Left ventricle myocardium superior (tissue), 1 donor: ENCODE measurements at places on chromosomes 11 and 22.

GRCh38 chr22:28629420-28630176 is 50.0 kb downstream of the TTC28 start:
- no peak for DNase-seq

- DNase-seq: peak; percentile 94
Observed at GRCh38 chr22:46071451-46072109, 78.7 kb upstream of the PPARA start.

DNA sequence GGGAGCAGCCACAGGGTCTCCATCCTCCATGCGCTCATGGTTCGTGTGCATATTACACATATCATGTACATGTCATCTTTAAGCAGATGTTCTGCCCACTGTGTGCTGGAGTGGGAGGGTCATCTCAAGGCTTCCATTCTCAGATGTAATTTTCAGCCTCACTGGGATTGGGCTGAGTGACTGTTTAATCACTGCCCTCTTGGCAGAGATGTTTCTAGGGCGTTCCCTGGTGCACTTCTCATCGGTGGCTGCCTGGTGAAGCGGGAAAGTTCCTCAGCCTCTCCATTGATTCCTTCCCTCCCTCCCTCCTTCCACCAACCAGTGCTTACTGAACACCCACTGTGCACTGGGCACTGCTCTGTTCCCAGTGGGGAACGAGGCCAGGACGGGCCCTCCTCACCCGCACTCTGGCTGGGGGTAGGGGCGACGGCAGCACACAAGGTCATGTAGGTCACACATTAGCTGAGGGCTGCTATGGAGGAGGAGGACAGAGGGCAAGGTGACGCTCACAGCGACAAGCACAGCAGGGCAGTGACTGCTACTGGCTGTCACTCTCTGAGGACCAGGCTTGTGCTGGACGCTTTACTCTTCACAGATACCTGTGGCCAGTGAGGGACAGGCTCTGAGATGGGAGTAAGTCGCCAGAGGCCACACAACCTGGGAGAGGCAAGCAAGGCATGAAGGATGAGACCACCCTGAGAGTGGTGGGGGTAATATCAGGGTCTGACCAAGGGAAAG is 22.9 kb downstream of the GNAZ start:
- DNase-seq: no peak

DNA sequence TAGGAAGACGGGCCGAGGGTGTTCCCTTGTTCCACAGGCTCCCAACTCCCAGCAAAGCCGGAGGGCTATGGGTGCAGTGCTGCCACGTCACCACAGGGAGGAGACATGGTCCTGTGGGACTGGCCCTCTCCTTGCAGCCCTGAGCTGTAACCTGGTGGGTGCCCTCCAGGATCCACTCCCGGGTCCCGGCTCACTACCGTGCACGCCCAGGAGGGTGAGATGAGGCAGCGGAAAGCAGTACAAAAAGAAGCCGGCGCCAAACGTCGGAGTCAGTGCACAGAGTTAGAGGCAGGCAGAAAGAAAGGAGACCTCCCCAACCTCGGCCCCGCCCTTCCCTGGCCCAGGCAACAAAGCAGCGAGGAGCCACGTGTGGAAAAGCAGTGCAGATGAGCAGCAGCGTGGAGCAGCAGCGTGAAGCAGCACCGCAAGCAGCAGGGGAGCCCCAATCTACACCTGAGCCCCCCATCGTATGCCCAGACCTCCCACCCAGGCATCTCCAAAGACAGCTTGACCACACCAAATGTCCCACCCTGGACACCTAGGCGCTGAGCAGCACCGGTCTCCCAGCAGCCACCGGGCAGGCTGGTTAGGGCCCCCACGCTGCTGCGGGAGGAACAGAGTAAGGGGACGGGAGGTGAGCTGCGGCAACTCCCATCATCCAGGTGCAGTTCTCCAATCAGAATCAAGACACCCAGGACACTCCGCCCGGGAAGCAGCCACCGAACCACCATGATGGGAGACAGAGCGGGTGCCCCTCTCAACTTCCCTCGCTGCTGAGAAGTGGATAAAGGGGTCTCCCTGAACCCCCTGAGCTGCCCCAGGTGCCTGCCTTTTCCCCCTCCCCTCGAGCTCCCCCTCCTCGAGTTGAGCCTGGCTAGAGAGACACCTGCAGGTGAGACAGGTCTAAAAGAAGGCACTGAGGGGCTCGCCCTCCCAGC is 28.8 kb downstream of the IGSF9B start:
- DNase-seq: peak; percentile 77

DNA sequence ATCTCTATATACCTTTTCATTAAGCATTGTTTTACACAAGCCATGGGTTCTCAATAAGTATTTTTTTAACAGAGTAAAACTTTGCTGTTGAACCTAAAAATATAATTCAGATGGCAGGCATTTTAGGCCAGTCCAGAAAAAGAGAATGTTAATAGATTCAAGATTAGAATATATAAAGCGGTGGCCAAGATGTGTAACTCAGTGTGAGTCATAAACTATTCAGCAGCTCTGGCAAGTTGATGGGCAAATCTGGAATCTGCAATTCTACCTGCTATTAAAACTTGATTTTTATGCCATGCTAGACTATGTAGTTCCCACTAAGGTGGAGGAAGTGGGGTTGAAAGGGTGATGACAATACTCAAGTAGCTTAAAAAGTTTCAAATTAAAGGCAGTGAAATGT is 45.4 kb downstream of the CASP12 start:
- no peak for DNase-seq
